ENCODE measurements at places on chromosomes 1 and 21. TPM values are rescaled to one million over a fixed set of nuclear protein-coding genes. Genes with fewer than 3 reads are reported as not detected.
A peak's percentile ranks its signal among the peaks of the same experiment; 100 is the strongest.

The MYCL gene
- total RNA-seq: 2.4 TPM

- no peak for DNase-seq
These were observed 68.3 kb downstream of the TCP10L start for GRCh38 chr21:32516756-32517649.

GRCh38 chr1:74399249-74399648, 113.2 kb downstream of the LRRC53 start:
- no peak for DNase-seq

DNA sequence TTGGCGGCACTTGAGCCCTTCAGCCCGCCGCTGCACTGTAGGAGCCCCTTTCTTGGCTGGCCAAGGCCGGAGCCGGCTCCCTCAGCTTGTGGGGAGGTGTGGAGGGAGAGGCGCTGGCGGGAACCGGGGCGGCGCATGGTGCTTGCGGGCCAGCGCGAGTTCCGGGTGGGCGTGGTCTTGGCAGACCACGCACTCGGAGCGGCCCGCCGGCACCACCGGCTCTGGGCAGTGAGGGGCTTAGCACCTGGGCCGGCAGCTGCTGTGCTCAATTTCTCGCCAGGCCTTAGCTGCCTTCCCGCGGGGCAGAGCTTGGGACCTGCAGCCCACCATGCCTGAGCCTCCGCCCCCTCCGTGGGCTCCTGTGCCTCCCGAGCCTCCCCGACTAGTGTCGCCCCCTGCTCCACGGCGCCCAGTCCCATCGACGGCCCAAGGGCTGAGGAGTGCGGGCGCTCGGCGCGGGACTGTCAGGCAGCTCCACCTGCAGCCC, 673.7 kb upstream of the BRINP3 start:
- DNase-seq: no peak

- peak; percentile 98 for DNase-seq
These were observed 767 bp upstream of the IRF2BP2 start for GRCh38 chr1:234610666-234611224.

- DNase-seq: no peak
These were observed 16.9 kb upstream of the IFNGR2 start for GRCh38 chr21:33386222-33386784.

- DNase-seq: peak; percentile 50
These were observed at the start of gene PTPN22 for GRCh38 chr1:113871597-113872113. Gene PTPN22, minus strand, starts transcription at chr1:113871712.

The RGS4 gene
- total RNA-seq: 1.8 TPM

DNA sequence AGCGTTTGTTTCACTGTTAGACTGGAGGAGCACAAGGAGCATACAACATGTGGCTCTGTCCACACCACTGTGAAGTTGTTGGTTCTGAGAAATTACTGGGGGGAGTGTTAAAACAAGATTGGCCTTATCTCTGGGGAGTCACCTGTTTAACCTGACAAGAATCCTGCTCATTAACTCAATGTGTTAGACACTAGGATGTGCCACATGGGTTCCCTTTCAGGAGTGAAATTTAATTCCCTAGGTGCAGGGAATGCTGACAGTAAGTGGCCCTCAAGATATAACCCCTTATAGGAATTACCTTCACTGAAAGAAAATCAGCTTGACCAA, 45.8 kb upstream of the WNT2B start:
- no peak for DNase-seq

- no peak for DNase-seq
These were observed 1.2 kb upstream of the CAMTA1 start for GRCh38 chr1:6783936-6784559.

- no peak for DNase-seq
These were observed 221.4 kb downstream of the PTPRU start for GRCh38 chr1:29457496-29458368.

The ARMH1 gene
- total RNA-seq: 1.6 TPM

DNA sequence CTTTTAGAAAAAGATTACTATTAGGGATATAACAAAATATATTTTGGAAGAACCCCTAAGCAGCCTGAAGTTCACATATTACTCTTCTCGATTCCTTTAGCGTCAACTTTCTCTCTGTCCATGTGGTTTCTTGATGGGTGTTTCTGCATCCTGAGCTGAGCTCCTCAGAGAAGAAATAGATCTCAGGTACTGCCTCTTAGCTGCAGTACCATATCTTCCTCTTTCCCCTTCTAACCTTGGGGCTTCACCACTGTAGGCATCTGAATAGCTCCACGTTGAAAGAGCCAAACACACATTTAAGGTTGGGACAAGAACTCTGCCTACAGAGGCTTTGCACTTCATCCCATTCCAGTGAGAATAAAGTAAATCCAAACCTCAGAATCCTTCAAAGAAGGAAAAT, 59.2 kb downstream of the SAMSN1 start:
- no peak for DNase-seq

DNA sequence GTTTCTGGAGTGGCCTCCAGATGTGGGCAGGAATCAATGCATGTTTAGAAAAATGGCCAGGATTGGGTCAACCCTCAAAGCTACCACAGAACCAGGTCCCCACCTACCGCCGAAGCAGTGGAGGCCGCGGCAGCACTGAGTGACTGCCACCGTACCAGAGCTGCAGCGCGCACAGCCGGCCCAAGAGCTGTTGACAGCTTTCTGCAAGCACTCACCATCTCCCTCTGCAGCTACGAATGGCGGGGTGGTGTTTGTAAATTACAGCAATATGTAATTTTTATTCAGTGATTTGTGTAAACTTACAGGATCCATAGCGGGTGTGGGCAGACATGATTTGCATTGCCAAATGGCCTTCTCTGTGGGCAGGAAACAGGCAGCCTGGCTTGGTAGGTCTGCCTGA, 96.4 kb downstream of the CAMK2N1 start:
- DNase-seq: no peak

The FCRL5 gene
- not detected for total RNA-seq

- no peak for DNase-seq
These were observed 98.7 kb upstream of the USP24 start for GRCh38 chr1:55313903-55314302.

GRCh38 chr1:21623410-21623961, 45.7 kb downstream of the RAP1GAP start:
- peak; percentile 55 for DNase-seq

DNA sequence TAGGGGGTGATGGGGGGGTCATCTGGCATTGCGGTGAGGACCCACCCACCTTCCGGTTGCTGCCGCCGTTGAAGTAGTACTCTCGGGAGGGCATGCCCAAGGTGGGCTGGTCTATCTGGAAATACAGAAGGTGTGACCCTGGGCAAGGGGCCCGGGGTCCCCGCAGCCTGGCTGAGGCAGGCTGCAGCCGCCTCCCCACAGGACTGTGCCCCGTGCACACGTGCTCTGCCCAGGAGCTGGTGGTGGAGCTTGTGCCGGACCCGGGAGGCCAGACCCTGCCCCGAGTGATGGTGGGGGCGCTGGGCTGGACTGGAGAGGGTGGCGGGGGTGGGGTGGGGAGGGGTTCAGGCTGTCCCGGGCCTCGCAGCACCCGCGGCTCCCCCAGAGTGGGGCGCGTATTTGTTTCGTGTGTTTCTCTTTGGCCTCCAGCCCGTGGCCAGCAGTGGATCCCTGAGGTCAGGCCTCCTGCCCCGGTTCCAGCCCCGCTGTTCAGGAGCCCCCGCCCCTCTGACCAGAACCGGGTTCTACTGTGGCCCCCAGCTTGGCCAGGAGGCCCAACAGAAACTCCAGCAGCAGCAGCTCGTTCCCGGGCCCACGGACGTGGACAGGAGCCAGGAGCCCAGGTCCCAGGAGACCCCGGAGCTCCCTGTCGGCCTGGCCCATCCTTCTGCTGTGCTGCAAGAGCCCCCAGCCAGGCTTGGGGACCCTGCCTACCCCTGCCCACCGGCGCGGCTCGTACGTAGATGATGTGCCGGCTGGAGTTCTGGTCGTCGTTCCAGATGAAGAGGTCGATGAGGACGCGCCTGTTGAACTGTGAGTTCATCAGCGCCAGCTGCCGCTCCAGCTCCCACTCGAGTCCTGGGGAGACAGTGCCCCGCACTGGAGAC, 19.2 kb downstream of the PRXL2B start:
- DNase-seq: no peak

The LRRC41 gene
- 49.5 TPM for total RNA-seq

- DNase-seq: peak; percentile 32
These were observed 626 bp upstream of the HLCS start for GRCh38 chr21:36966821-36967768.

The GPN2 gene
- 10.8 TPM for total RNA-seq

The ORC1 gene
- 2.9 TPM for total RNA-seq

DNA sequence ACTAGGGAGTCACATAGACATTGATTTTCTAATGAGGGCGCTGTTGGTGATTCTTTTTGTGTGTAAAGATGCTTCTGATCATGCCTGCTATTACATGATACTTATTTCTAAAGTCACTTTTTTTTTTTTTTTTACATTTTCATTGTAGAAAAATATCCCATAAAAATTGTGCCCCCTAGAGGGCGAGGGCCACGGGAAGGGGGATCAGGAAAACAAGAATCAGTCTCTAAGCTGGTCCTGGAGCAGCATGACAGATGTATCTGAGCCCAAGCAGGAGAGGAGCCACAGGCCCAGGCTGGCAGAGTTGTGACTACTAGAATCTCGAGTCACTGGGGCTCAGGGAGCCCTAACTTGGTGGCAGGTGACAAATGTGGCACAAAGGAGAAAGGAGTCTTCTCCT, 28.1 kb downstream of the ZSCAN20 start:
- DNase-seq: no peak

GRCh38 chr1:228717081-228717480, 18.2 kb upstream of the RHOU start:
- peak; percentile 67 for DNase-seq

DNA sequence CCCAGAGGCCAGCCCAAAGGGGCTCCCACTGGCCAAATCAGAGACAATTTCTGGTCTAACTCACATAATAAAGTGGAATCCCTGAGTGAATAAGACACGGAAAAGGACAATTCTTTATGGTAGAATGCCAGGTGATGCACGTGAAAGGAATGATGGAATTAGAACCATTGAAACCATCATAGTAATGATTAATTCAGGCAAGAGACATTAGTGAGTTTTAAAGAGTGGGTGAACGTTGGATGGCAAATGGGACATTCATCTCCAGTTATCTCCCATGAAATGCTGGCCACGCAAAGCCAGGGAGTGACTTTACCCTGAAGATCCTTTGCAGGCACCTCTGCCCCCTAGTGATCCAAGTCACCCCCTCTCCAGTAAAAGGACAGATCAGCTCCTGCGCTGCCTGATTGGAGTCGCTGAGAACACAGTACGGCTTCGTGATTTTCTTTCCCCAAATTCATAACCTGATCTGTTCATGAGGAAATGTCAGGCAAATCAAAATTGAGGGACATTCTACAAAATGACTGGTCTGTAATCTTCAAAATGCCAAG, 87.5 kb downstream of the AJAP1 start:
- no peak for DNase-seq

DNA sequence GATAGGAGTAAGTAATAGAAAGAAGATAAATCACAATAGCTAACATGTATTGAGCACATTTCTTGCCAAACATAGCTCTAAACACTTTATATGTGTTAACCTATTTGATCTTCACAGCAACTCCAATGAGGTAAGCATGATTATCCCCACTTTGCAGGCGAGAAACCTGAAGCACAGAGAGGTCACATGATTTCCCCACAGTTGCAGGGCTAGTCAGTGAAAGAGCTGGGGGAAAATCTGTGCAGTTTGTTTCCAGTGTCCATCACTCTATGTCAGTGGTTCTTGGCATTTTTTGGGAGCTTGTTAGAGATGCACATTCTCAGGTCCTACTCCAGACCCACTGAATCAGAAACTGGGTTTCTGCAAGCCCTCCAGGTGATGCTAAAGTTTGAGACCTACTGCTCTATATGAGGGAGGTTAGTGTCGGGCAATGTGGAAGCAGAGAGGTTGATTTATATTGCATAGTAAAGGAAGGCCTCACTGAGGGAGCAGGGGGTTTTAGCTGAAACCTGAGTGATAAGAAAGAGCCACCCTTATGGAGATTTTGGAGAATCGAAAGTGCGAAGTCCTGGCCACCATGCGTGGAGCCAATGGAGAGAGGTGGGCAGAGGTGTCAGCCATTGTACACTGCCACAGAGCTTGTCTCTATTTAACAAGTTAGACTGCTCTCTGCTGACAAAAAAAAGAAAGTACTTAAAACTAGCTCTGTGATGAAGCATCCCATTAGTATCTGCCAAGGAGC, 20.9 kb downstream of the MCOLN3 start:
- peak; percentile 13 for DNase-seq

The LCK gene
- 0.62 TPM for total RNA-seq

The VHLL gene
- not detected for total RNA-seq

The TMEM59 gene
- total RNA-seq: 196 TPM

The CHODL gene
- 92.5 TPM for total RNA-seq

The AGO3 gene
- total RNA-seq: 25.9 TPM

DNA sequence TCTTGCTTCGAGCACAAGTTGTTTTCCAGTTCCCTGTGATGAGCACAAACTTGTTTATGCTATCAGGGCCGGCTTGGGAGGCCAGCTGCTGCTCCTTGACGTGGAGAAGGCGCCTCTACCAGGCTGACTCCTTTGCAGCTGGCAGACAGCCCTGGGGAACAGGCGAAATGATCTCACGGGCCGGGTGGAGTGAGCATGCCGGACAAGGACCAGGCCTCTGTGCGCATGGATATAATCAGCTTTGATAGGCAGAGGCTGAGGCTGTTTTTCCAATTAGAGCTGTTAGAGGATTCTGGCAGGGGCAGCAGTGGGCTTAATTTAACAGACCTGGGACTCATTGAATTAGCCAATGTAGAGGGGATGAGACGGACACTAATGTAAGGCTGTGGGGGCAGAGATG, 38.9 kb downstream of the FAM163A start:
- peak; percentile 30 for DNase-seq

The UROD gene
- 96.8 TPM for total RNA-seq

GRCh38 chr1:110225212-110225611, 15.1 kb downstream of the KCNC4 start:
- DNase-seq: no peak

The SPATA46 gene
- not detected for total RNA-seq

- no peak for DNase-seq
These were observed 19.7 kb upstream of the ADGRB2 start for GRCh38 chr1:31783846-31784245.

DNA sequence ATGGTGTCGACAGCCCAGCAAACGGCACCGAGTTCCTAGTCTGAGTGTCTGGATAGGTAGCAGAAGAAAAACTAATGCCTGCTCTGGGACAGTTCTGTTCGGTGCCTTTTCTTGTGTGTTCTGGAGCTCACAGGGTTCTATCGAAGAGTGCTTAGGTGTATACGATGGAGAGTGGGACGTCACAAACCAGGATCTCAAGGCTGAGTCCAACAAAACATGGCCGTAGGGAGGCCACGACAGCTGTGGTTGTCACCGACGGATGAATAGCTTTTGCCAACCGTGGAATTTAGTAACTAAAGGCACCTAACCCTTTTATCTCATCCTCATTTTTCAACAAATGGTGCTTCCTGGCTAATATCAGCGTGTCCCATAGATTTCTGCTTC, 635 bp upstream of the SYNJ1 start:
- no peak for DNase-seq

Data from muscle of leg (tissue), 16 donors.